ENCODE measurements at places on chromosomes 11 and 22. TPM values are rescaled to one million over a fixed set of nuclear protein-coding genes. Genes with fewer than 3 reads are reported as not detected.

OPCML gene
- polyA plus RNA-seq = 2.7 TPM

CKAP5 gene
- polyA plus RNA-seq = 106 TPM

RAB3IL1 gene
- 88.2 TPM for polyA plus RNA-seq

RIMBP3B gene
- 32.9 TPM for polyA plus RNA-seq

FAM180B gene
- polyA plus RNA-seq = 1.1 TPM

RTN4R gene
- polyA plus RNA-seq = 2.1 TPM

FZD4 gene
- polyA plus RNA-seq = 14.8 TPM

MUC5AC gene
- 0.32 TPM for polyA plus RNA-seq

ZNRF3 gene
- 13.9 TPM for polyA plus RNA-seq

ZNF280B gene
- polyA plus RNA-seq = 22.8 TPM

SHANK3 gene
- polyA plus RNA-seq = 6.3 TPM

OR6T1 gene
- polyA plus RNA-seq = 0.71 TPM

TECTA gene
- 2.5 TPM for polyA plus RNA-seq

PICALM gene
- polyA plus RNA-seq = 156 TPM

OR51I2 gene
- polyA plus RNA-seq = not detected

FAM83F gene
- polyA plus RNA-seq = 57.7 TPM

MAP6 gene
- polyA plus RNA-seq = 38.1 TPM

SPINDOC gene
- polyA plus RNA-seq = 71.6 TPM

PTGDR2 gene
- 0.28 TPM for polyA plus RNA-seq

ABCC8 gene
- polyA plus RNA-seq = 1.5 TPM

OR8G1 gene
- polyA plus RNA-seq = 0.29 TPM

TMPRSS13 gene
- 0.91 TPM for polyA plus RNA-seq

OR52R1 gene
- polyA plus RNA-seq = not detected

RIMBP3C gene
- polyA plus RNA-seq = 14.4 TPM

ENTHD1 gene
- 21.1 TPM for polyA plus RNA-seq

CCDC73 gene
- 1.0 TPM for polyA plus RNA-seq

F2 gene
- 0.47 TPM for polyA plus RNA-seq

ANO3 gene
- polyA plus RNA-seq = 2.4 TPM

RAB38 gene
- polyA plus RNA-seq = 5.5 TPM

TP53I11 gene
- 29.7 TPM for polyA plus RNA-seq

APOBEC3A gene
- polyA plus RNA-seq = 1.1 TPM

ASRGL1 gene
- 295 TPM for polyA plus RNA-seq

DGKZ gene
- polyA plus RNA-seq = 33.8 TPM

MPZL3 gene
- 3.4 TPM for polyA plus RNA-seq

SYCE3 gene
- 183 TPM for polyA plus RNA-seq

ACRV1 gene
- 175 TPM for polyA plus RNA-seq

MMP12 gene
- 0.61 TPM for polyA plus RNA-seq

LUZP2 gene
- polyA plus RNA-seq = 0.98 TPM

P2RX6 gene
- polyA plus RNA-seq = 5.2 TPM

All from testis (tissue), 5 donors.